ENCODE measurements at places on chromosomes 1 and 21.

- DNase-seq = no peak
Observed at GRCh38 chr1:112445596-112445995, 49.6 kb downstream of the CTTNBP2NL start.

GRCh38 chr1:203619091-203619780 lies 7.4 kb upstream of the ATP2B4 start:
- no peak for DNase-seq

DNA sequence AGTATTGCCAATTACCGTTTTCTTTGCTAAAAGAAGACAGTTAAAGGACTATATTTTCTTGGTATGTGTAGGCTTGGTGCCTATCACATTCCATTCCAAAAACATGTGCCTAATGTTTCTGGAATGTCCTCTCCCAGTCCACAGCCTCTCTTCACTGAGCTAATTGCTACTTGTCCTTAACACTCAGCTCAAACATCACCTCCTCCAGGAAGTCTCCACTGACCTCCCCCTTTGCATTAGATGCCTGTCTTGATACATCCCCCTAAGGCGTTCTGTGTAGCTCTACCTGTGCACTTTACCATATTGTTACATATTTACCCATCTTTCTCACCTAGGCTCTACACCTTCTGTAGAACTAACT lies 195.6 kb upstream of the CAMK1G start:
- no peak for DNase-seq

DNA sequence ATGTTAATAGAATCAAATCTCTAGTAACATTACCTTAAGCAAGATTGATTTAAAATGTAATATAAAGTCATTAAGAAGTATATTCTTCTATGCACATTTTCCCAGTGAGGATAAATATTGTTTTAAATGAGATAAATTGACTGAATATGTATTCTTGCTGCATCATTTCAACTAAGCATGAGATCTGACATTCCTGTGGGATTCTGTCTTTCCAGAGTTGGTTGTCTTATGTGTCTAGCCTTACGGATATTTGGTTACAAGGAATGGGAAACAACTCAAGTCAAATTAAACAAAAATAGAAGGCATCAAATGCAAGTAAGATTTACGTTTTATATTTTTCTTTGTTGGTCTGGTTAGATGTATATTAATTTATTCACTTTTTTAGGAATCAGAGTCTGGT lies 287.5 kb downstream of the PTGER3 start:
- no peak for DNase-seq

GRCh38 chr1:117575586-117576225 lies 30.1 kb upstream of the TENT5C start:
- DNase-seq = no peak

DNA sequence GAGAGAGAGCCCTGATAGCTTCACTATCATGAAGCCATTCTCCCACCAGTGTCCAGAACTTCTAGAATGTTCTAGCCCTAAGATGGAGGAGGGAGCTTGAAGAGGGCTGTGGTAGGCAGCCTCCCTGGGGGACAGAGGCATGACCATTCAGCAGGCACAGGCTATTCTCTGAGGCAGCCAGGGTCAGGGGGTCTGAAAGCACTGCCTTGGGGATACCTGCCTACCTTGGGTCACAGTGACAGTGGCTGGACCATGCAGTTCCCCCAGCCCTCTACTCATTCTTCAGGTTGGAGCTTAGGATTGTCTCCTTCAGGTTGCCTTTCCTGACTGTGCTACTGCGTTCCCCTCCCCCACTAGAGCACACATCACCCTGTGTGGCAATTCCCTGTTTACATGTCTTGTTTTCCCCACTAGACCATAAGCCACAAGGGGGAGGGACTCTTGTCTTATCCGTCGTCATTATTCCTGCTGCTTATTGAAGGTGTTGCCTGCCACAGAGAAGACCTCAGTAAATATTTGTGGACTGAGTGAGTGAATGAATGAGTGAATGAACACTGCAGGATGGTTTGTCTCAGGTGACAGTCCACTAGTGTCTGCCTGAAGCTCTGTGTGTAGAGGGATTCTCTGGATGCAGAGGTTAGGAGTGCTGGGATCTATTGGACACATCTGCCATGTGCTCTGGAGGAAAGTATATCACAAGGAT lies 5.2 kb downstream of the ZDHHC18 start:
- DNase-seq = no peak

DNA sequence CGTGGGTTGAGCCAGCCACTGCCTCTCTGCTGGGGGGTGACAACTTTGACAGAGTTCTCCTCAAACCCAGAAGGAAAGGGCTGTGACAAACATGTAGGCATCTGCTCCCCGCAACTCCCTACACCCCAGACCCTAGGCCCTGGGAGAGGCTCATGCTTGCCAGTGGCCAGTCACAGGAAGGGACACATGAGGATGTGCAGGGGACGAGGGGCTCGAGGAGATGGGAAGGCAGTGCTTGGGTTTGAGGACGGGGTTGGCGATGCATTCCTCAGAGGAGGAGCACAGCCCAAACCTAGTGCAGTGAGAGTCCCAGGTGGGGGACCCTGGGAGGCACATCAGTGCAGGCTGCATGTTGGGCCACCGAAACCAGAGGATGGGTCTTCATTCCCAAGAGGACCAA lies 62.1 kb downstream of the STUM start:
- no peak for DNase-seq

DNA sequence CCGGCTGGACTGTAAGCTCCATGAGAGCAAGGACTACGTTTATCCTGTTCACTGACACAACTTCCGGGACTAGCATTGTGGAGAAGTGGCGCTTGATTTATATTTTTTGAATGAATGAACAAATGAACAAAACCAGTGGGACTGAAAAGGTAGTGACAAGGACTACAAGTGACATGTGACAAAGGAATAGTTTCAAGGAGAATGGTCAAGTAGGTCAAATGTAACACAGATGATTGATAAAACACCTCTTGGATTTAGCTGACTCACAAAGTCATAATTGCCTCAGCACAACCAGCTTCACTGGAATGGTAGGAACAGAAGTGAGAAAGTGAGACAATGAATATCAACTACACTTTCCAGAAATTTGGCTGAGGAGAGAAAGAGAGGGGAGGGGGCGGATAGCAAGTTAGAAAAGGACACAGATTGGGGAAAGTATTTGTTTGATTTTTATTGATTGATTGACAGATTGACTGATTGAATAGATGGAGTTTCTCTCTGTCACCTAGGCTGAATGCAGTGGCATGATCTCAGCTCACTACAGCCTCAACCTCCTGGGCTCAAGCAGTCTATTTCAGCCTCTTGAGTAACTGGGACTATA lies 14.2 kb downstream of the MTF1 start:
- no peak for DNase-seq

DNA sequence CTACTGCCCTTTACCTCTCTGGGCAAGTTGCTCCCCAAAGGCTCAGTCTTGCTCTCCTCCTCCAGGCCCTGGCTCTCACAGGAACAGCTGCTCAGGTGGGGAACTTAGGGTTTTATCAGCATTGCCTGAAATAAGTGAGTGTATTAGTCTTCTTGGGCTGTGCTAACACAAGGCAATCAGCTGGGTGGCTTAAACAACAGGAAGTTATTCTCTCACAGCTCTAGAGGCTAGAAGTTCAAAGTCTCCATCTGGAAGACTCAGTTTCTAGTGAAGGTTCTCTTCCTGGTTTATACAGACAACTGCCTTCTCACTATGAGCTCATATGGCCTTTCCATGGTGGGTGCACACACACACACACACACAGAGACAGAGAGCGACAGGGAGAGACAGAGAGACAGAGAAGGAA lies 2.8 kb upstream of the CD1C start:
- DNase-seq = no peak

DNA sequence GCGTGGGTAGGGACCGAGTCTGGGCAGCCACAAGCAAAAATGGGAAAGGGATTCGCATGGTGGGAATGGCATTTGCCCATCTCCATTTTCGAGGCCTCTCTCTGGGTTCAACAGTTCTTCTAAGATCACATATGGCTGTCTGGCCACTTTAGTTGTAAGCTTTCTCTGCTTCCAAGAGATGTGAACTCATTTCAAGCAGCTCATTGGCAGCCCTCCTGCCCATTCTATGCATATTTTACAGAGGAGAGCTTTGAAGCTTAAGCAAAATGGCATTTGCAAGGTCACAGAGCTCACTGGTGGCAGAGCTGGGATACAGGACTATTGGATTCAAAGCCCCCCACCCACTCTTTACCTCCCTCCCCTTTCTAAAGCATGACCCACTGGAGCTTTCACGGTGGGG lies 93.7 kb downstream of the HHIPL2 start:
- no peak for DNase-seq

GRCh38 chr1:68202239-68202832 lies 30.0 kb downstream of the WLS start:
- DNase-seq = no peak

GRCh38 chr1:58592522-58593134 lies 15.6 kb upstream of the TACSTD2 start:
- DNase-seq = peak; percentile 89

- DNase-seq = no peak
Observed at GRCh38 chr1:42780176-42780575, 4.6 kb upstream of the TMEM269 start.

DNA sequence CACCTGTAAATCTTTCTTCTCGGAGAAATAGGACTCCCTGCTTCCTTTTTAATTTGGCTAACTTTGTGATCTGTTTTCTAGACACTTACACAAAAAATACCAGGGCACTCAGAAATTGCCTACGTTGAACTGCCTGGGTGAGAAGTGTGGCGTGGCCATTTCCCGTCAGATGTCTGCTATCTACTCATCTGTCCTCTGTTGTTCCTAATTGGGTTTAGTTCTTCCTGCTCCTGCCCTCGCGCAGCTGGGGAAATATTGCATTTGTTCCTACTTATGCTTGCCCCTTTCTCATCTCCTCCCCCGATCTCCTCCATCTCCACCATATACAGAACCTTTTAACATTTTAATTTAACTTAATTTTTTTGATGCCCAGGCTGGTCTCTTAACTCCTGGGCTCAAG lies 55.1 kb downstream of the CD58 start:
- DNase-seq = no peak

DNA sequence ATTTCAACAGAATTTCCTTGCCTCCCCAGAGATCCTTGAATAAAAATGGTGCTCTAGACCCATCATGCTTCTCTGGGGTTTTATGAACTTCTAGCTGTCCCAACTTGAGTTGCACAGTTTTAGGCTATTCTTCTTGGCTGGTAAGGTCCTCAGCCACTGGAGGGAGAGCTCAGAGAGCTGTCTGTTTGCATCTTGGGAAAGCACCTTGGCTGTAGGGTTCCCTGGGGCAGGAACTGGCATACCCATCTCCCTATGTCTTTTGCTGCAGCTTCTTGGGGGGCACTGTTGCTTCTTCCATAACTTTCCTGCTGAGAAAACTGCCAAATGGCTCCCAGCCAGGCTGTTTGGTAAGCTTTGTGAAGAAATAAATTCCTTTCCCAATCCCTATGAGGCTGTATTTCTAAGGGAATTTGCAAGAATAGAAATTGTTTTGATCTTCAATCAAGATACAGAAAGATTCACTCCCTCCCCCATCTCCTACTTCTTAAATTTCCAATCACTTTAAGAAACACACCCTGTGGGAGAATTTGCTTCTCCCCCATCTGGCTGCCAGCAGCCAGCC lies 8.2 kb upstream of the FMOD start:
- no peak for DNase-seq

DNA sequence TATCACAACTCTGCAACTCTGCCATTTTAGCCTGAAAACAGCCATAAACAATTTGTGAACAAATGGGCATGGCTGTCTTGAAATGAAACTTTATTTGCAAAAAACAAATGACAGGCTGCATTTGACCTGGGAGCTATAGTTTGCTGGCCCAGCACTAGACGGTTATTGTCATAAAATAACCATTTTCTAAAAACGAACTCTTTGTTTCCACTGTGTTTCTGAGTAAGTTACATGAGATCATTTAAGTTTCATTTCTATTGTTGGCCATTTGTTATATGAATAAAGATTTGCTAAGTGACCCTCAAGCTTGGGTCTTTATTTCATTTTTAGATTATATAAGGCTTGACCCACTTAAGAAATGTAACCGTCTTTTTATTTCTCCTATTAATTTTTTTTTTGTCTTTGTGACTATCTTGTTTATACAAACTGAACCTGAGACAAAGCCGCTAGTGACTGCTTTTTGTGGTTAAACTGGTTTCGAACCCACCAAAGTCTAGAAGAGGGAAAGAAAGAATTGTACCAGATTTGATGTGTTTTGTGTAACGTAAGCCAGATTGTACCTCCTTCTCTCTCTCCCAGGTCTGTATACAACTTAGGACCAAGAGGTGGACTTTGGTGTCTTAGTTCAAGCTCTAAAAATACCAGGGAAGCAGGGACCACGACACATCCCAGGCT lies 12.9 kb upstream of the KCNJ15 start:
- no peak for DNase-seq

- no peak for DNase-seq
Observed at GRCh38 chr1:28519946-28520725, 14.3 kb downstream of the RCC1 start.

- DNase-seq = no peak
Observed at GRCh38 chr1:169680377-169681019, 30.9 kb downstream of the SELL start.

DNA sequence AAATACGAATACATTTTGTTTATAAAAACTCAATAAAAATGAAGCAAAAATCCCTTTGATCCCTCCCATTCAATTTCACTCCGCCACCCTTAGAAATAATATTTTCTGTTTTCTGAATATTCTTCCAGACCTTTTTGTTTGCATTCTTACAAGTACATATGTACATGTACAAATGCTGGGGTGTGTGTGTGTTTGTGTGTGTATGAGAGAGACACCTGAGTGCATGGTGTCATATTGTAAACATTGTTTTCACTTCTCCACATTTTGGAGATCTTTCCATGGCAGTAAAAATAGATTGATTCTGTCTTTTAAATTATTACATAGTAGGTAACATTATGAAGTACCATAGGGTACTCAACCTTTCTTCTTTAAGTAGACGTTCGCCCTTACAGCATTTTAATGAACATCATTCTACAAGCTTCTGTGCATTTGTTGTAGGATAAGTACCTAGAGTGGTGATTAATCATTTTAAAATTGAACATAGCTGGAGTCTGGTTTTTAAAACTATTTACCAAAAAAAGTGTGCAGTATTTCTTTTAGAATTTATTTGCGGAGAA lies 1.3 kb upstream of the MPC2 start:
- DNase-seq = no peak

GRCh38 chr1:38028671-38029070 lies 16.1 kb downstream of the UTP11 start:
- no peak for DNase-seq

- DNase-seq = no peak
Observed at GRCh38 chr1:208184966-208185654, 59.1 kb downstream of the PLXNA2 start.

- no peak for DNase-seq
Observed at GRCh38 chr1:214753236-214753852, 150.3 kb downstream of the CENPF start.

DNA sequence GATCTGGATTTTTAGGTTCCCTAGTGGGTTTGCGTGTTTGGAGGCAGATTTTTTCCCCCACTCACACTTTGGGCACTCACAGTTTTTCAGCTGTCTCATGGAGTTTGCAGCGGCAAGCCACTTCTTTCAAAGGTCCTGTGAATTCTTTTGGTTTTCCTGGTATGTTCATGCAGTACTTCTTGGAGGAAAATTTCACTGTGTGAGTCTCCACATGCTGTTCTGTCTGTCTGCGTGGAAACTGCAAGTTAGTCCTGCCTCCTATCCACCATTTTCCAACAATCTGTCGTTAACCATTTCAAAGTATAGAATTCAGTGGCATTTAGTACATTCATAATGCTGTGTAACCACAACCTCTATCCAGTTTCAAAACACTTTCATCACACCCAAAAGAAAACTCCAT lies 793 bp upstream of the FMO1 start:
- DNase-seq = no peak

GRCh38 chr1:50976111-50976889 lies 6.3 kb downstream of the CDKN2C start:
- no peak for DNase-seq

GRCh38 chr1:27686223-27686990 lies 14.4 kb upstream of the IFI6 start:
- no peak for DNase-seq

All from kidney epithelial cell (primary cell).